ENCODE measurements at places on chromosomes 13 and 19.

GRCh38 chr13:30847650-30848307 is 58.3 kb upstream of the MEDAG start:
- no peak for DNase-seq

GRCh38 chr13:39144941-39145533 is 106.8 kb downstream of the NHLRC3 start:
- DNase-seq = no peak

GRCh38 chr19:5978606-5979552 is 939 bp upstream of the RANBP3 start:
- DNase-seq = no peak

DNA sequence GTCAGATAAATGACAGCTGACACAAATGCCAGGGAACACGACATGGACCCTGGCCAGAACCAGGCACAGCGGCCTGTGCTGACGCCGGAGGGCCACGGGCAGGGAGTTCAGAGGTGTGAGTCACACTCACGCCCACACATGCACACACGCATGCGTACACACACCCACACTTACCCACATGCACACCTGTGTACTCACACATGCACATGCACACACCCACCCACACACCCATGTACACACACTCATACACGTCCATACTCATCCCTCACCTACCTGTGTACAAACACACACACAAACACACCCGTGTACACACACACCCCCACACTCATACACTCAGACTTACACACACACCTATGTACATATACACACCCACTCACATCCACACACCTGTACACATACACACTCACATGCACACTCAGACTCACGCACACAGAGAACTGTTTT is 40.4 kb downstream of the MLLT1 start:
- DNase-seq = no peak

- DNase-seq = no peak
Measured at GRCh38 chr13:105452895-105453294, 1082.6 kb downstream of the EFNB2 start.

- DNase-seq = no peak
Measured at GRCh38 chr13:50334944-50335343, 319.7 kb downstream of the KCNRG start.

DNA sequence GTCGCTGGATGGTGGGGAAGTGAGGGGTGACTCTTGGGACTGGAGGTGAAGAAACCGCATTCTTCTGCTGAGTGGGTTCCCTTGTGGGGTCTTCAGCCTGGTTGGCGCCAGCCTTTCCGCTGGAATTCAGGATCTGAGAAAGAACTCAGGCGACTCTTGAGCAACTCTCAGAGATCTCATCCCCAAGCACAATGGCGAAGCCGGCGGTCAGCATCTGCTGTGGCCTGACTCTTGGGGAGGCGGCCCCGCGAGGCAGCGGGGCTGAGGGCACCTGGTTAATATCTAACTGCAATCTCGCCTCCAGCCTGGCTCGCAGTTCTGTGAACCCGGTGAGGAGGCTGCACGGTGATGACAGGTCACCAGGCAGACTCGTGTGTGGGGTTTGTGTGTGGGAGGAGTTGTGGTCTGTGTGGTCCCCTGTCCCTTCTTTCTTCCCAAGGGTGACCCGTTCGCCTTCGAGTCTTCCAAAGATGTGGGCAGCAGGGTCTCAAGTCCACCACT is 883 bp downstream of the ZNF441 start:
- DNase-seq = no peak

DNA sequence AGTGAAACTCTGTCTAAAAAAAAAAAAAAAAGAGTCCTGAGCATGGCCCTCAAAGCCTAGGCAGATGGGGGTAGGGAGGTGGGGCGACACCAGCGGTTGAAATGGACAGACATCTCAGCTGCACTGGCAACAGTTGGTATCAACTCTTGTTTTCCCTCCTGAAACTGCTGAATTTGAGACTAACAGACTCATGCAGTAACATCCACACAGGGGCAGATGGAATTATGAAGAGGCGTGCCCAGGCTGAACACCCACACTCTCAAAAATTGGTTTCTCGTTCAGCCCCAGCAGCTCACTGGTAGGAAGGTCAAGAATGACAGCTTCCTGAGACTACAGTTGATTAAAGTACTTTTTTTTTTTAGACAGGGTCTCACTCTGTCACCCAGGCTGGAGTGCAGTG is 24.1 kb downstream of the PBX4 start:
- no peak for DNase-seq

GRCh38 chr13:64052521-64052920 is 2636.9 kb upstream of the PCDH20 start:
- DNase-seq = no peak

- no peak for DNase-seq
Measured at GRCh38 chr19:35757231-35757748, 461 bp upstream of the HSPB6 start.

GRCh38 chr13:50132904-50133357 is 117.7 kb downstream of the KCNRG start:
- no peak for DNase-seq
